ELR (cell line): ENCODE measurements at places on chromosomes 3 and 15.
A peak's percentile ranks its signal among the peaks of the same experiment; 100 is the strongest.

DNA sequence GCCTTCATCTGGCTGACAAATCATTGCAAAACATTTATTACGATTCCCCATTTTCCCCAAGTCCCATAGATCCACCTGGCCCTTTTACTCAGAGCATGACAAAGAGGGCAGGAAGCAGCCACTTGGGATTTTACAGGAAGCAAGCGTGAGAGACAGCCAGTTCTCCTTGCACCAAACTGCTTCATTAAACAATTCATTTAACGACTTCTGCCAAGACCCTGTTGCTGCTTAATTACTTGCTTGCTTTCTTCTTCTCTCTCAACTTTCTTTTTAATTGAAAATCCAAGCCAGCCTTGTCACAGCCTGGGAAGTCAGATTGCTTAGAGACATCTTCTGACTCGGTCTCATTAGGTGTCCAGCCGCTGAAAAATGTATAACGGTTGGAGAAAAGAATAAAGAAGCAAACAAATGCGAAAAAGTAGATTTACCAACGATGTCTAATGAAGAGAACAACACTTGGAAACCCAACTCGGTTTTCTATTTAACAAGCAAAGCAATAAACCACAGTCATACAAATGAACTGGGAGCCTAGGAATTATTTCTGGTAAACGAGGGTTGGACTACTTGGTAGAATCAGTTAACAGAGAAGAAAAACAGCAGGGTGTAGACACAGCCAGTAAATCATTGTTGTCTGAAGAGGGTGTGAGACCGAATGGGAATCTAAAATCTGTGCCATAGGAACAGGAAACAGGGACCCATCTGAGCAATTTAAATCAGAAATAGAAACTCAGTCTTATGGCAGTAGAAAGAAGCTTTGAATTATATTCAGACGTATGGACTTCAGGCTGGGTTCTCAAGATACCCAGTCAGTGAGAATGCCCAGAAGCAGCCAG is 298.3 kb downstream of the LRRC3B start:
- DNase-seq: no peak

GRCh38 chr3:25472731-25473130 is 44.7 kb downstream of the RARB start:
- no peak for DNase-seq

GRCh38 chr3:112372396-112372795 is 39.4 kb downstream of the CD200 start:
- DNase-seq: no peak

- no peak for DNase-seq
Observed at GRCh38 chr15:43276563-43277200, 10.0 kb upstream of the TGM5 start.

DNA sequence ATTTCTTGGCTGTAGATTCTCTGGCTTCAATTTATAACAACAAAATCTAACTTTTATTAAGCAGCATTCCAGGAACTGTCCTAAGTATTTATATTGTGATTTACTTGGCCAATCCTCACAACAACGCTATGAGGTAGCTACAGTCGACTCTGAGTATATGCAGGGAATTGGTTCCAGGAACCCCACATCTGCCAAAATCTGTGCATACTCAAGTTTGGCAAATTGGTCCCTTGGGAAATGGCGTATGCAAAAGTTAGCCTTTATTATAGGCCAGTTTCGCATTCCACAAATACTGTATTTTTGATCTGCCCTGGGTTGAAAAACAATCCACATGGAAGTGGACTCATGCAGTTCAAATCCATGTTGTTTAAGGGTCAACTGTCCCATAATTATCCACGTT is 53.9 kb downstream of the RAP2B start:
- DNase-seq: no peak

GRCh38 chr3:149752051-149752787 is at the start of gene COMMD2:
Gene COMMD2 (minus strand): TSS chr3:149752489. CDS start chr3:149752444, 45 bp downstream.
- DNase-seq: peak; percentile 95

GRCh38 chr3:56389183-56389830 is 79.0 kb downstream of the ERC2 start:
- no peak for DNase-seq

GRCh38 chr3:52925405-52926313 is 28.3 kb upstream of the STIMATE start:
- no peak for DNase-seq

- no peak for DNase-seq
Observed at GRCh38 chr3:171184372-171184771, 157.9 kb upstream of the SLC2A2 start.

DNA sequence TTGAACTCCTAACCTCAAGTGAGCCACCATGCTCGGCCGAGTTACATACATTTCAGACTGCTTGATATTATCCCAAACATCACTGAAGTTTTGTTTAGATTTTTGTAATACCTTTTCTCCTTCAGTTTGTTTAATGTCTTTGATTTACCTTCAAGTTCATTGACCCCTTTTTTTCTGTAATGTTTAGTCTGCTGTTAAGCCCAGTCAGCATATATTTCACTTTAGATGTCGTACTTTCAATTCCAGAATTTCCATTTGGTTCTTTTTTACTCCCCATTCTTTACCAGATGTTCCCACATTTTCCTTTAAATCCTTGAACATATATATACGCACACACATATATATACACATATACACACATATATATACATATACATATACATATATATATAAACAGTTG is 59.1 kb upstream of the CTDSPL2 start:
- no peak for DNase-seq

GRCh38 chr3:102179326-102180177 is 255.3 kb upstream of the ZPLD1 start:
- peak; percentile 45 for DNase-seq

DNA sequence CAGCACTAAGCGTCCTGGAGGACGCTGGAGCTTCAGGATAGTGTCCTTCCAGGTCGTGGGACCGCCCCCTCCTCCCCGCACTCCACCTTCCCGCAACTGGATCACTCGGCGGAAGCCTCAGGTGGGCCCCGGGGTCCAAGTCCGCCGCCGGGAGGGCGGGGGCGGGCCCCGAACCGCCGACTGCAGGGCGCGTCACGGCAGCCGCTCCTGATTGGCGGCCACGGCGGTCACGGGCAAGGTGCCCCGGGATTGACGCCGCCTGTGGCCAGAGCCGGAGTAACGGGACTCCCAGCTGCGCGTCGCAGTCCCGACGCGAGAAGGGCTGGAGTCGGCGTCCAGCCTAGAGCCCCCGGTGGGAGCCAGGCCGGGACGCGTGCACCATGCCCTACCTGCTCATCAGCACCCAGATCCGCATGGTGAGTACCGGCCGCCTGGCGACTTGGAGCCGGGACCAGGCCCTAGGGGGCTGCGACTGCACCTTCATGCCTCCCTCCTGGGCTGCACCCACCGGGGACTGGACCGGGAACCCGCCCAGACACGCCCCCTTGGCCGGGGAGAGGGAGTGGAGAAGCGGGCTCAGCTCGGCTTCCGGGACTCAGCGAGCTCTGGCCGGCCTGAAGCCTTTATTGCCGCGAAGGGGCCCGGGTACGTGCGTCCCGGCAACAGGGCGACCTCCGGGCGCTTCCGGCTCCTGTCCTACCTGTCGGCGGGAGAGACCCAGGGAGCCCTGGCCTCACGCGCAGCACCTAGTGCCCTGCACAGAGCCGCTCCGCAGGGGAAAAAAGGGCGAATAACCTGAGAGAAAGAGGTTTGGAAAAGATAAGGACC is at the start of gene GCHFR:
Gene GCHFR, plus strand, starts transcription at position 268 of the 828 bp plus-strand sequence. Its CDS starts 113 bp downstream, at position 381.
- peak; percentile 69 for DNase-seq

DNA sequence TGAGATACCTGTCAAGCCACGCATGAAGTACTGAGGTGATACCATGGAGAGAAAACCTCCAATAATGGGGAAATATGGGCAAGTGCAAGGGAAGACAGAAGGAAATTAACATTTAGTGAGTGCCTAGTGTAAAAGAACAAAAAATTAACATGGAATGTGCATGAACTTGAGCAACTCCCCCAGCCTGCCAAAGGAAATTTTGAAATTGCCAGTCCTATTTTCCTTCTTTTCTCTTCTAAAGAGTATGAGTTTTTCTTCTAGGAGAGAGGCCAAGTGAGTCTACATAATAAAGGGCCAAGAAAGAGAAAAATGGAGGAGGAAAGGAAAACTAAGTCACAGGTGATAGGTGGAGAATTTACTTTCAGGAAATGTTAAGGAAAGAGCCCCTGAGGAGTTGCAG is 602.4 kb upstream of the MDFIC2 start:
- DNase-seq: no peak

DNA sequence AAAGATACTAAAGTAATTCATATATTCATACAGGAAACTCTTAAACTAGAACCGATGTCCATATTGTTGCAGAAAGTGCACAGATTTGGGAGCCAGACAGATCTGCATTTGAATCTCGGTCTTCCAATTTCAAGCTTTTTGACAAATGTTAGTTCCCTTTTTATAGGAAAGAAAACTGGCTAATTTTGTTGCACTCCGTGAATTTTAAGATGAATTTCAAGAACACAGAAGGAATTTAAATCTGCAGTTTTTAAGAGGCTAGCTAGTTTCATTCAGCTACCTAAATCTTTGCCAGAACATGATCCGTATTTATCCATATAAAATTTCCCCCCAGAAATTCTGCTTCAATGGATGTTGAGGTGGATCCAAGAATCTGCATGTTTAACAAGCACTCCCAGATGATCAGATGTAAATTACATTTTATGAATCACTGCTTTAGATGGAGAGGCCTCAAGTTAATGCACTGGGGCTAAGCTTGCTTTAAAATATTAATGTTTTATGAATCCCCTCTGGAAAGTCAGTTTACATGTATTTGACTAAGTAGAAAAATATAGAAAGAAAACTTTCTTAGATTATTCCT is 1296.3 kb upstream of the CADM2 start:
- no peak for DNase-seq

- peak; percentile 27 for DNase-seq
Observed at GRCh38 chr3:131091768-131092167, 65.1 kb downstream of the NEK11 start.

DNA sequence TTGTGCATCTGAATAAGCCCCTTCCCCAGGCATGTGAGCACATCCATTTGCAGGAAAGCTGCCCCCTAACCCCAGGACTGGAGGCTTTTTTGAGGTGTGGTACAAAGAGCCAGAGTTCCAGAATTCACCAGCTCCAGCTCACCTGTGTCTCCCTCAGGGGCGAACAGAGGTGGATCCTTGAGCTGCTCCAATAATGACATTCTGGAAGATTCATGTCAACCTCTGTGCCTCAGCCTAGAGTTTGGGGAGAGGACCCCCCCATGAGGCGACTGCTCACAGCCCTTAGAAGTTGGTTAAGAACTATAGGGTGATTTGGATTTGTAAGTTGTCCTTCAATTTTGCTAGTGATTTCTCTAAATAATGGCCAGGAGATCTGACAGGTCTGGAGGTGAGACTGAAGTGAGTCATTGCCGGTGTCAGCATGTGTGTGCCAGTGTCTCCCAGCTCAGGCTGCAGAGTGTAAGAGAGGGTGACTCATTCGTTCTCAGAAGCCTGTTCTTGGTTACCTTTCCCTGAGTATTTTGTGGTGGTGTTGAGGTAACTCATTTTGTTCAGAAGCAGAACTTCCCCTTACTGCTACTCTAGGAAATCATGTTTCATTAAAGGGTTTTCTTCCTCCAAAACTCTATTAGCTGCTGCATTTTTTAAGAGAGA is 136.9 kb upstream of the TOPAZ1 start:
- DNase-seq: peak; percentile 86

DNA sequence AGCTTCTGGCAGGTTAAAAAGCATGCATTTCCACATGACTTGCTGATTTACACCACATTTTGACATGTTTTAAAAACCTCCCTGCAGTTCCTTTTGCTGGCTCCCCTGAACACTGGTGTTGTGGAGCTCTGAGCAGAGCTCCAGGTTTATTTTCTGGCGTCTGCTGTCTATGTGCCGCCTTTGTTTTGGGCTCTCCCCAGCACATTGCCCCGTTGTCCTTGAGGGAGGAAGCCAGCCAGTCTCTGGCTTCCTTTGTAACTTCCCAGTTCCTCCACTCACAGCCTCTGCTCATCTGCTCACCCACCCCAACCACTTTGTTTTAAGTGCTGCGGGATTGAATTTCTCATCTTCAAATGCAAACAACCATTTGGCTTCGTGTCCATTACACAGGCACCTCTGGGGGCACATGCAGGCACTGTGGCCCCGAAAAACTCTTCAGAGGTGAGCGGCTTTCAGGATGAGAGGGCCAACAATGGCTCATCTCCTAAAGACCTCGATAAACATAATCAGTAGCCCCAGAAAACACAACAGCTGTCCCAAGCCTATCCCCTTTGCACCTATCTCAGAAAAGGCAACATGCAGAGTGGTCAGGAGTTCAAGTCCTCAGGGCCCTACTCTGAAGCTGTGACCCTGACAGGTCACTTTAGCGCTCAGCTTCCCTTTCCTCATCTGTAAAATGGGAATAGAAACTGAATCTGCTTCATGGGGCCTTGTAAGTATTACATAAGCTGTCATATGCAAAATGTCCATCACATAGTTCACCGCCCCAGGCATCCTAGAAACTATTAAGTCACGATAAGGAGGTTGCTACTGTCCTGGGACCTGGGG is 1.3 kb upstream of the MEF2A start:
- peak; percentile 24 for DNase-seq

DNA sequence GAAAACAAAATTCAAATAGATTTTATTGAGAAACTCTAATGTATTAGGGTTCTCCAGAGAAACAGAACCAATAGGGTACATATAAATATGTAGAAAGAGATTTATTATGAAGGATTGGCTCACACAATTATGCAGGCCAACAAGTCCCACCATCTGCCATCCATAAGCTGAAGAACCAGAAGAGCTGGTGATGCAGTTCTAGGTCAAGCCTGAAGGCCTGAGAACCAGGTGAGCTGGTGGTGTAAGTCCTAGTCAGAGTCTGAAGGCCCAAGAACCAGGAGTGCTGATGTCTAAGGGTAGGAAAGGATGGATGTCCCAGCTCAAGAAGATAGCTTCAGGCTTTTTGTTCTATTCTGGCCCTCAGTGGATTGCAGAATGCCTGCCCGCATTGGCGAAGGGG is 2.6 kb upstream of the NFKBIZ start:
- DNase-seq: no peak

DNA sequence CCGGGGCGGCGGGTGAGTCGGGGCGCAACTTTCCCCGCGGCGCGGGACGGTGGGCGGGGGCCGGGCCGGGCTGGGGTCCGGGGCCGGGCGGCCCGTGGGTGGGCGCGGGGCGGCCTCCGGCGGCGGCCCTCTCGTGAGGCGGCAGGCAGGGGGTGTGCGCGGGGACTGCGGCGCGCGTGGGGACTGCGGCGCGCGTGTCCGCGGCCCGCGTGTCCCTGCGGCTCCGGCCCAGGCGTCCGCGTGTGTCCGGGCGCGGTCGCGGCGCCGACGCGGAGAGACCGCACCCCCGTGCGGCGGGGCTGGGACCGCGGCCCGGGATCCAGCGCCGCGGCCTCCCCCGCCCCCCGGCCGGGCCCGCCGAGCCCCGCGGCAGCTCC is 349 bp downstream of the PLXNA1 start:
- DNase-seq: peak; percentile 19
